Esophagus squamous epithelium (tissue), 5 donors: ENCODE measurements at places on chromosomes 3 and 15.

DNA sequence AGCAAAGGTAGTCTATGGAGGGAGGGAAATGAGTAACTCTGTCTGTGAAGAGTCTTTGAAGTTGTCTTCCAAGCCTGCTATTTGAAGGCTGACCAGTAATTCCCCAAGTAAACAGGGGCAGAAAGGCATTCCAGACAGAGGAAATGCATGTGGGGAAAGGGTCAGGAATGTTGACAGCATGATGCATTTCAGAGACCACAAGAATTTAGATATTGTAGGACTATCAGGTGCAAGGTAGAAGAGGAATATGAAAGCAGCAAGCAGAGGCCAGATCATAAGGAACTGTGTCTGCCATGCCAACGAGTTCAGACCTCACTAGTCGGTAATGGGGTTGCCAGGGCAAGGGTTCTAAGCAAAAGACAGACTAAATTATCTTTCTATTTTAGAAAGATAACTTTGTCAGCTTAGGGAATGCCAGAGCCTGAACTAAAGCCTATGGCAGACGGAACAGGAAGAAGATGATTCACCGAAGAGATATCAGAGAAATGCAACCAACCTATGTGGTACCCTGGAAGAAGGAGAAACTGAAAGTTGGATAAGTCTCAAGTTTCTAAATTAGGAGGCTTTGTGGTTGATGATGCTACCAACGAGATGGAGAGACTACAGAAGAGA lies 327.0 kb upstream of the RORA start:
- no peak for DNase-seq

- DNase-seq = no peak
Observed at GRCh38 chr3:111961461-111962164, 17.2 kb upstream of the ABHD10 start.

GRCh38 chr15:60162251-60162967 lies 158.3 kb downstream of the FOXB1 start:
- no peak for DNase-seq

GRCh38 chr15:65414841-65415621 lies 7.7 kb downstream of the IGDCC4 start:
- DNase-seq = no peak

DNA sequence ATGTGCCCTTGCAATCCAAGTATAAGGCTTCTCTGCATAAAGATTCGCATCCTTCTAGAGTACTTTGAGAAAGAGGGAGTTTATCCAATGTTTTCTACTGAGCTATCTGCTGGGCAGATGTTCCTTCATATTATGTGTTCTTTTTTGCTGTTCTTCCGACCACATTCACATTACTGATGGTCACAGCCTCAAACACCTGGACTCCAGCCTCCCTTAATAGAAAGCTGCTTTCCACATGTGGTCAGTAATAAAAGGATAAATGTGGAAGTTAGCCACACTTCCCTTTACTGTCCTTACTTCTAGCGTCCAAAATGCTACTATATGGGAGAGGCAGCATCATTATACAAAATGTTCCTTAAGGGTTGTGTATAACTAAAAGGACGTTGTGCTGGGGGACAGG lies 116.9 kb downstream of the CD47 start:
- no peak for DNase-seq
